ENCODE measurements at places on chromosomes 3 and 15. TPM values are rescaled to one million over a fixed set of nuclear protein-coding genes. Genes with fewer than 3 reads are reported as not detected.
A peak's percentile ranks its signal among the peaks of the same experiment; 100 is the strongest.

DNA sequence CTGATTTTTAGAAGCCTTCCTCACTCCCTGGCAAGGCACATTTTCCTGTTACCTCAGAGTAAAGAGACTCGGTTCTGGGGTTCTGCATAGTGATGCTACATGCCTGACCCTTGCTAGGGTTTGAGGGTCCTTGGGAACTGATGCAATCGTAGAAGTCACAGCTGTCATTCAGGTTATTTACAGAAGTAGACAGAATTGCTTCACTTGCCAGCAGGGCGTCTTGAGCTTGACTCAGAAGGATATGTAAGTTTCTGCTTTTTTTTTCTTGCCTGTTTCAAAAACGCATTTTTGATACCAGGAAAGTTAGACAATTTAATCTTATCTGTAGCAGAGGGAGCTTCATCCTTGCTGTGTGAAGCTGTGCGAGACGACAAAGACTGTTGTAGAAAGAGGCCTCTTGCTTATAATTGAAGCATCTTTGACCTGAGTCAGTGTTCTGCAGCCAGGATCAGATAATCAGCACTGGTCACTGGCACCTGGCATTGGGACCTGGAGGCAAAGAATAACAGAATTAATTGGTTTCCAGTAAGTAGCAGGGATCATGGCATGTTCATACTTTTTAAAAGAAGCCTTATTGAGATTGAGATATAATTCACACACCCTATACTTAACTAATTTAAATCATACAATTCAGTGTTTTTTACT lies 24.8 kb downstream of the CACNA1D start:
- no peak overlapping the region for H3K4me3 ChIP-seq
- H3K27ac ChIP-seq, result no peak overlapping the region
- no peak for DNase-seq
- H3K36me3 ChIP-seq, result no peaks in the 10 kb centered on the region

GRCh38 chr15:101641129-101641764 lies 10.9 kb downstream of the TM2D3 start:
- H3K4me1 ChIP-seq, result no peaks in the 10 kb centered on the region
- H3K4me3 ChIP-seq, result no peak overlapping the region
- H3K36me3 ChIP-seq, result peaks cover 56% of the 10 kb centered on the region
- no peaks in the 10 kb centered on the region for H3K27me3 ChIP-seq
- peak overlapping the region; percentile 20 for H3K27ac ChIP-seq

Gene SH2D7
- total RNA-seq, result not detected

DNA sequence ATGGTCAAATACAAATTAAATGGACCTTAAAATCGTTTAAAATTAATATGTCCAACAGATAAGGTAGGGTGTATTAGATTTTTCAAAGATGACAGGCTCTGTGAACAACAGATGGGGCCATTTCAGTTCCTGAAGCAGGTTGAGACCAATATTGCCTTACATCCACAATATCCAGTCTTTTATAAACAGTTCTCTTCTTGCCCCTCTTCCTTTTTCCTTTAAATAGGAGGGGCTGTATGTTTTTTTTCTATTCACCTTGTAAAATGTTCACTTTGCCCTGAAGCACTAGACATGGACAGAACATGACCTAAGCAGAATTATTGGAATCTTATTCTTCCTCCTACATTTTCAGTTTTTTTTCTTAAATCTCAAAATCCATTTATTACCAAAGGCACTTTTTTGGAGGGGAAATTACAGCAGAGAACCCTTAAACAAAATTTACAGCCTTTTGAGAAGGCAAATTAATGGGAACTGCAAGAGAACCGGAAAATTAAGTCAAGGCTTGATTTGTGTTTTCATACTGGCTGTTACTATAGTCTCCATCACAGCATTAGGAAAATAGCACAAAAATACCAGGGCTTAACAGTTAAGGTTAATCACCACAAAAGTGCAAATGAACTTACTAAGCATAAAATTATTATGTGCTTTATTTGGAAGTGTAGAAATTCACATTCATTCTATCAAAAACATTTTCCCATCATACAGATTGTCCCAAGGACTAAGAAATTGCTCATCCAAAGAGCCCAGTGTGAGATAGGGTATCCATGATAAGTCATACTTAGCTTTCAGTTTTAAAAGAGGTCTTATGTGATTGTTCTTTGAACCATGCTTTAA lies 55.8 kb downstream of the CMSS1 start:
- no peak for DNase-seq
- no peaks in the 10 kb centered on the region for H3K36me3 ChIP-seq
- no peak overlapping the region for H3K4me3 ChIP-seq
- H3K27ac ChIP-seq, result no peak overlapping the region
- H3K27me3 ChIP-seq, result peaks cover 22% of the 10 kb centered on the region

Gene EIF2B5
- 44.5 TPM for total RNA-seq
